ENCODE measurements at places on chromosomes 1 and 21.

DNA sequence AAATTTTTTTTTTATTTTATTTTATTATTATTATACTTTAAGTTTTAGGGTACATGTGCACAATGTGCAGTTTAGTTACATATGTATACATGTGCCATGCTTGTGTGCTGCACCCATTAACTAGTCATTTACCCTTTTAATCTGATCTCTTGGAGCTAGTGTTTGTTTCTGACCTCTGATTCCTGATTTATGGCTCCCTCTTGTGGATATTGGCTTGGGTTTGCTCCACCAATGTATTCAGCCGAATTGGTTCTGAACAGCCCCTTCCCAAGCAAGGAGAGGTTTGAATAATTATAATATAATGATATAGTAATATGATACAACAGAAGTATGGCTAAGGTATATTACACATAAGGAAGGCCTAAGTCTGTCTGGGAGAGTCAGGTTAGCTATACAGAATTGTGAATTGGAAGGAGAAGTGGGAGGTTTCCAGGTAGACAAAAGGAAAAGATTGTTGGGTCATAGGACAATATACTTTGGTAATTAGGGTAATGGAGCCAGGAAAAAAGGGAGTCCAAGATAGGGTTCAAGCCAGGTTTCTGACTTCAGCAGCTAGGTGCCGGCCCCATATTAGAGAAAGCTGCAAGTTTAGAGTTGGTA is 53.1 kb upstream of the HMCN1 start:
- no peak for DNase-seq

- no peak for DNase-seq
Observed at GRCh38 chr1:229478852-229479251, 29.3 kb downstream of the NUP133 start.

- DNase-seq = no peak
Observed at GRCh38 chr1:35229587-35230360, 36.8 kb upstream of the SFPQ start.

GRCh38 chr1:169110689-169111447 is 4.4 kb downstream of the ATP1B1 start:
- no peak for DNase-seq

GRCh38 chr1:34406833-34407539 is 230.3 kb downstream of the C1orf94 start:
- no peak for DNase-seq

DNA sequence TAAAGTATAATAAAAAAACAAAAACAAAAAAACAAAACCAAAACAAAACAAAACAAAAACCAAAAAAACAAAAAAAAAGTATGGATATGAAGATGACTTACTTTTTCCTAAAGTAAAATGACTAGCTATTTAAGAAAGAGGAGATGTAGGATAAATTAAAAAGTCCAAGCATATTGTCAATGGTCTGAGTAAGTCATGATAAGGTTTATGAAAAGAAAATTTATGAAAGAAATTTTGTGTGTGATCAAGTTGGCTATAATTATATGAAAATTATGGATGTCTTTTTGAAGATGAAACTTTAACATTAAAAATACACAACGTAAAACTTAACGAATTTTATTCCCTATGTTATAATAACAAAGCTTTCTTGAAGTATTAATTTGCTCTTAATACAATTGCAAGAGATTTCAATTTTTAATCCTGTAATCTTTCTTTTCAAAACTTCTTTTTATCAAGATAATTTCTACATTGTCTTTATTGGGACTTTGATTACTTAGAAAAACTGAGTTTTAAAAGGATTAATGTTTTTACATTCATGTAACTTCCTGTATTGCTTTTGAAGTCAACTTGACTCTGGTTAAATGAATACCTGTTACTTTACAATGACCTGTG is 200.9 kb upstream of the IVNS1ABP start:
- no peak for DNase-seq

DNA sequence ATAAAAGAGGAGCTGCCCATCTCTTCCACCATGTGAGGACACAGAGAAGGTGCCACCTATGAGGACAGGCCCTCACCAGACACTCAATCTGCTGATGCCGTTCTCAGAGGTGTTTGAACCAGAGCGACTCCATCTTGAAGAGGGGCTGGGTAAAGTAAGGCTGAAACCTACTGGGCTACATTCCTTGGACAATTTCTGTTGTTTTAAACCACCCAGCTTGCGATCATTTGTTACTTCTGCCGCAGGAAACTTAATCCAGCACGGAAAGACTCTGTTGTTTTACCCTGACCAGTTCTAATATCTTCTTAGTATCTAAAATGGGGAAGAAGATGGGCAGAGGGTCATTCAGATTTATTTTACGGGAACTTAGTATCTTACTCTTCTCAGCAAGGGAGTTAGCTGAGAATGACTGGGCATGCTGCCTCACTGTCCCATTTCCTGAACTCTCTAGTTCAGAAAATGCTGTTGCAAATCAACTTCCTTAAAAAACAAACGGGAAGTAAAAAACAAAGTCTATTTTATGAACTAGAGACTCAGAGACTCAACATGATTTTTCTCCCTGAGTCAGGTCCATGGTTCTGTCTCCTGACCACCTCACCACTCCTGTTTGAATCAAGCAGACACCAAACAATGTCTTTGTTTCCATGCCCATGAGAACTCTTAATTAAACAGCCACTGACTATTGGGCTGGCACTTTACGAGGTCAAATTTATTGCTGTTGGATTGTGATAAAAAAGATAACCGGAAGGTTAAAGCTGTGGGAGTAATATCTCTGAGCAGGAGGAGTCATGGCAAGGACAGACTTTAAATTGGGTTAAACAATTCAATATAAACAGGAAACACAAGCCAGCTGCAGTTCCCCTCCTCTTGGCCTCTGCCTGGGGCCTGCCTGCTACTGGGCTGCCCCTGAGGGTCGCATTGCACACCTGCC is 23.8 kb upstream of the IFNAR1 start:
- no peak for DNase-seq

- no peak for DNase-seq
Observed at GRCh38 chr1:101632548-101633272, 364.0 kb downstream of the OLFM3 start.

GRCh38 chr21:28447462-28447861 is 545.2 kb downstream of the LTN1 start:
- DNase-seq = no peak

All from activated T-helper 9 cell treated with anti-CD3 and anti-CD28 coated beads, Interleukin-2, amount 50 U/mL, for 16 hours (primary cell).